ENCODE measurements at places on chromosomes 3 and 15.

DNA sequence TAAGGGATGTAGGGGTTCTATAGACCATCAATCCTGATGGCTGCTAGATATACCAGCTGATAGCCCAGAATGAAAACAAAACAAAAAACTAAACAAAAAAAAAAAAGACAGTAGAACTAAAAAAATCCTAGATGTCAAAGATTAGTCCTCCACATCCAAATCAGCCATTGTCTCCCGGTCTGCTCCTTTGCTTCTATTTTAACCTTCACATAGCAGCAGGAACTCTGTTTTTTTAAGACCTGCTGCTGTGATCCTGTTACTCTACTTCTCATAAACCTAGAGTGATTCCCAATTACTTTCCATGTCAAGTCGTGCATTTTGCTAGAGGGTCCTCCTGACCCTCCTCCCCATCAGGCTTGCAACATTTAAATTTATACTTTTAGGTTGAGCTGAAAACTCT is 2.5 kb downstream of the IFT122 start:
- no peak for DNase-seq

GRCh38 chr3:129934234-129935123 is 40.0 kb upstream of the TRH start:
- peak; percentile 46 for DNase-seq

DNA sequence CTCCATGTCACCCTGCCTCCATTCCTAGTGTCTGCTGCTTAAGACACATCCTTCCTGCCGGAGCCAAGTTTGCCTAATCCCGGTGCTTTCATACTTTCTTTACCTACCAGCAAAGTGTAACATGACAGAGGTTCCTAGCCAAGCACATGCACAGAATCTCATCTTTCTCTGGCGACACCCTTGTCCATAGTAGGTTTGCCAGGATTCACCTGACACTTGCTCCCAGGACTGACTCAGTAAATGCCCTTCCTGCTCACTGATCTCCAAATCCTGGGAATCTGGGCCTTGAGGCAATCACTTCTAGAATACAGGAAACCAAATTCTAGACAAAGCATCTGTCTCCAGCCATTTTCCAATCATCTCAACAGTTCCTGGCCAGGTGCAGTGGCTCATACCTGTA is 10.2 kb upstream of the NR2E3 start:
- DNase-seq, result no peak

- no peak for DNase-seq
Observed at GRCh38 chr3:64340641-64341101, 115.4 kb upstream of the PRICKLE2 start.

GRCh38 chr15:90001062-90001682 is at the start of gene ZNF710:
Gene ZNF710, plus strand, starts transcription at chr15:90001324. Its CDS starts 65,814 bp downstream, at chr15:90067138.
- DNase-seq, result peak; percentile 22

DNA sequence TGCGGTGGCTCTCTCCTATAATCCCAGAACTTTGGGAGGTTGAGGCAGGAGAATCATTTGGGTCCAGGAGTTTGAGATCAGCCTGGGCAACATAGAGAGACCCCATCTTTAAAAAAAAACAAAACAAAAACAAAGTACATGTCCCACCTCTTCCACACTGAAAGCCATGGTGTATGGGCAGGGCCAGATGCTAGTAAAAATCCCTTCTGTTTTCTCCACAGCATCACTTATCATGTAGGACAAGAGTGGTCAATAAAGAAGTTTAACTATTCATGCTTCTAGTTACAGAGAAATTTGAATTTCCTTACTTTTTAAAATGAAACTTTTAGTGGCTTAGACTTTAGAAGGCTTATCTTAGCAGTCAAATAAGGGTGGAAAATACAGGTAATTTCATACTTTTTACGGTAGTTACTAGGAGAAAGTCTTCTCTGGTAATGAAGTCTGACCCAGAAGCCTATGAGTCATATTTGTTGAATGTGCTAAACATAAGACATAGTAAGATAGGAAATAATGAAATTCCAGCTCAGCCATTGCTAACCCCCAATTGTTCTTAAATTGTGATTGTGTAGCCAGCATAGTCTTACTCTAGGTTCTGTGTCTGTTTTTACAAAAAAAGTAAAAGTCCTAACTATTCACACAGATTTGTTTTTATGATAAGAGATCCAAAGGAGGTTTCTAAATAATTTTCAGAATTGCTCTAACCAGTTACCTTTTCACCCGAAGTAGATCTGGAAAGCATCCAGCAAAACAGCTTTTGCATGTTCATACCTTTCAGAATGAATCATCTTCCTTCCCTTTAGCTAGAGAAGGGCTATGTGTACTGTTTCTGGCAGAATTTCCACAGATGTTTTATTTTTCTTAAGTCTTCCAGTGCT is 16.4 kb upstream of the ZNF609 start:
- DNase-seq, result no peak

- DNase-seq, result no peak
Observed at GRCh38 chr3:107346564-107346963, 30.7 kb upstream of the CCDC54 start.

DNA sequence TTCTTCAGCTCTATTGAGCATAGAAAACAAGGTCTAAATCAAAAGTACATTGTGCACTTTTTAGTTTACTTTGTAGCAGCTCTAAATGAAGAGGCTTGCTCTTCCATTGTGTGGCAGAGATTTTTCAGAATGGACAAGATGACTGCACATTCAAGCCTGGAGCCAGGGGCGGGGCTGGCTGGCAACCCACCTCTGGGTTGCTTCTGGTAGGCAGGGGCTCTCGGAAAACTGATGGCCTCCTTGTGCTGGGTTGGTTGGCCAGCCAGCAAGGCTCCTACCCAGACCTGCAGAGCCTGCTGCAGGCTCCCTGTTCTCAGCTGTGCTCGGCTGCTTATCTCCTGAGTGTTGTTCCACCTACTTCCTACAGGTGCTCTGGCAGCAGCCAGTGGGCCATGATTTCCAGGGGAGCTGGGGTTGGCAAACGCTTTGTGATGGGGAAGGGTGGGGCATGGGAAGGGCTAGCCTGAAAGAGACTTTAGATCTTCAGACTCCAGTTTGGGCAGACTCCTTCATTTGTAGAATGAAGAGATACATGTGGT is 8.8 kb downstream of the BSN start:
- DNase-seq, result no peak

DNA sequence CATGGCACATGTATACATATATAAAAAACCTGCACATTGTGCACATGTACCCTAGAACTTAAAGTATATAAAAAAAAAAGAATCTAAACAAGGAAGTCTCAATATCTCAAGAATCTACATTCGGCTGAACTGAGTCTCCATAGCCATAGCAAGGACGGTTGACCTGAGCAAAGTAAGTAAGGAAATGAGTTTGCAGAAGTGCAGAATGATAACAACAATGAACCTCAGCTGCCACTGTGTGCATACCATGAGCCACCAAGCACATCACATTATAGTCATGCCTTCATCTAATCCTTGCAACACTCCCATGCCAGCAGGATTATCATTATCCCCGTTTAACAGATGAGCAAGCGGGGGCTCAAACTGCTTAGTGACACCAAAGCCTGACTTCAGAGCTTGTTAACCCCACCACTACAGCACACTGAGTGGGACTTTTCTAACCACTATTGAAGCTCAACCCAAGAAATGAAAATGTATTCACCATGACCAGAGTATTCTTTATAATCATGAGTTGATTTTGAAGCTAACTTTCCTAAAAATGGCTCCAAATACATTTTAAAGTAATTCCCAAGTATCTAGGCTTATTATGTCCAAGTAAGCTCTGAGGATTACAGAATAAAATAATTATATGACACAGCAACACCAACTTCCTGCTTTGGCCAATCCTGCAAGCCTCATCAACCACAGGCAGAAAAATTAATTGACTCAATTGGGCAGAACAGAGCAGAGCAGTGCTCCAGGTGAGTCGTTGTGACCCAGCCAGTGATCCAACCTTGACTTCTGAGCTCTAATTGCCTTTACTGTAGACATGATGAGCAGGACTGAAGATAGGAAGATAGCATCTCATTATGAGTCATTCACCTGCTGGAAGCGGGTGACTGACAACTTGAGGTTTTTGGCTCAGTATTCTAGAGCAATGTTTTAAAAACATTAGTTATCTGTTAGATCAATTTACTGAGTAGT is 47.3 kb upstream of the IL12A start:
- no peak for DNase-seq

GRCh38 chr3:126112531-126113237 is 28.8 kb upstream of the SLC41A3 start:
- DNase-seq, result no peak

GRCh38 chr15:36860792-36861191 is 239.6 kb downstream of the MEIS2 start:
- no peak for DNase-seq

DNA sequence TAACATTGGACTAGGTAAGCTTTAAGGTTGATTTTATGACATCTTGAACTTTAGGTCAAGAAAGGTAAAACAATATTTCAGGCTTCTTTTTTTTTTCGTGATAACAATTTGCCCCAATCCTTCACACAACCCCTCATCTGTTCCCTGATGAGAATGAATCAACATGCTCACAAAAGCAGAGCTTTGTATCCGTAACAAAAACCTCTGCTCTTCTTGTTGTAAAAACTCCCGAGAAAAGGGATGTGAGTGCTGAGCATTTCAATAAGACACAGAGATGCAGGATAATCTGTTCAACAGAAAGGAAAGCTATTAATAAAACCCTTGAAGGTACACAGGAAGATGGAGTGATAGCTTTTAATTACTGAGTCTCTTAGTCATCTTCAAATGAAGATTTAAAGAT is 94.3 kb downstream of the RAD18 start:
- DNase-seq, result no peak

DNA sequence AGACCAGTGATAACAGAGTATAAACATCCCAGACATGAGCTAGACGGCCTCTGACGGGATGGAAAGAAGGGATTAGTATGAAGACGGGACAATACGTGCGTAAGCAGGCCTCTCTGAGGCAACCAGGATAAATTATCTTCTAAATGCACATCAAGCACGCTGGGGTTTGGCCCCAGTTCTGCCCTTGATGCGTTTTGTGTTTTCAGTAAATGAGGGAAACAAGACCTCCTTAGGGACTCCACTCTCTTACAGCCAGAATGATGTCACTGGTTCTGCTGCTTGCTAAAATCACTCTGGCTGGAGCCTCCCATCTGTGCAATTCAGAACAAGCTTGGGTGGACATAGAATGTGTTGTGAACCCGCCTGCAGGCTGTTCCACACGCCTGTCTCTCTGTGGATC is 156.0 kb upstream of the MCTP2 start:
- no peak for DNase-seq

- DNase-seq, result no peak
Observed at GRCh38 chr15:45653702-45654424, 19.0 kb downstream of the SQOR start.

GRCh38 chr3:171200052-171200749 is 173.7 kb upstream of the SLC2A2 start:
- DNase-seq, result no peak

DNA sequence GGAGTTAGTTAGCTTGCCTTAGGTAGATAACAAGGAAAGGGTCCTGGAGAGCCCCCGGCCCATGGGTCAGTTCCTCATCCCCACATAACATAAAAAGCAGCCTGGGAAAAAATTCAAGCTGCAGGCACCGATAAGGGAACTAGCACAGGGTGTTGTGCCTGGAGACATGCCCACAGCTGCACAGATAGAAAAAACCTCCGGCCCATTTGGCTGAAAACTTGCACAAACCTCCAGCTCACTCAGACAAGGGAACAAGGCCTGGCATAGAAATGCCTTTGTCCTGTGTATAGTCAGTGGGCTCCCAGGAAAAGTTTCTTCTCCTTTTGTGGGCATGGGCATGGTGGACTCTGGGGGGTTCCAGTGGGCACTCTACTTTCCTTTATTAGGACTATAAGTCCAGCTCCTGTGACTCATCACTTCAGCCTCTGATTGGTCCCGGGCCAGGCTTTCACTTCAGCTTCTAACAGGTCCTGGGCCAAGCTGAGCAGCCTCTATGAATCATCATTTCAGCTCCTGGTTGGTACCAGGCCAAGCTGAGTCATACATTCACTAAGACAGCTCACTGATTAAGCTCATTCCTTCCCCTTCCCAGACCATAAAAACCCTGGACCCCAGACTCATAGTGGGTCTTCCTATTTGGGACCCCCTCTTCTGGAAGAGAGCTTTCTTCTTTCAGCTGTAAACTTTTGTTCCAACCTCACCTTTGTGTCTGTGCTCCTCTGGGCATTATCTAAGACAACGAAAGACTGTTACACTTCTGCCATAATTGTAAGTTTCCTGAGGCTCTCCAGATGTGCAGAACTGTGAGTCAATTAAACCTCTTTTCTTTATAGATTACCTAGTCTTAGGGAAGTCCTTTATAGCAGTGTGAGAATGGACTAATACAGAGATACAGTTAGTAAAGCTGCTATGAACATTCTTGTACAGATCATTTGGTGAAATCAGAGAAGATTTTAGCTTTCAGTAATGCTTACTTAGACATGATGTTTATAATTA is 348.0 kb upstream of the DPPA4 start:
- no peak for DNase-seq

GRCh38 chr3:52289747-52290595 is 2.3 kb downstream of the GLYCTK start:
- DNase-seq, result no peak

DNA sequence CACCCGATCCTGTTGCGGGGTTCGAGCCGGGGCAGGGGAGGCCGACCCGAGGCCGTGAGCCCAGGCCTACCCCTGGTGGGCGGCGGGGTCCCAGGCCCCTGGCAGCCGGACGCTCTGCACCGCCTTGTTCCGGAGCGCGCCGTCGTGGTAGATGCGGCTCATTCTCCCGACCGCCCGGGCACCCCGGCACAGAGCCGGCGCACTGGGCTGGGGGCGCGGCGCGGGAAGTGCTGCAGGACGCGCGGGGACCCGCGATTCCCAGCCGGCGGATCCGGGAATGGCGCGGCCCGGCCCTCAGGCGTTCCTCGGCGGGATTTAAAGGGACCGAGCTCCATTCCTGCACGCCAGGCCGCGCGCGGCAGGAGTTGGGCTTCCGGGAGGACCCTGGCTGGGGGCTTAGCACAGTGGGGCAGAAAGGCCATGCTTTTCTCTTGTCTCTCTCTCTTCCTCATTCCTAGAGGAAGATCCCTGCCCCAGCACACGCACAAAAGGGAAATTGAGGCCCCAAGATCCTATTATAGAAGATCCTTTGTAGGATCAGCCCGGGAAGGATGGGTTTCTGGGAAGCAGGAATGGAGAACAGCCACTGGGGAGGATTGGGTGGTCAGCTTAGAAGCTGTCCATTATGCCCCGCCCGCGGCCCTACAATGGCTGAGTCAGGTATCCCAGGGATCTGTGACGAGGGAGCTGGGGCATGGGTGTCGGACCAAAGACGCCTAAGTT is at the start of gene ARPIN:
Gene ARPIN (minus strand): TSS at position 279 of the 723 bp plus-strand sequence. CDS start 117 bp downstream, at position 162.
- no peak for DNase-seq

DNA sequence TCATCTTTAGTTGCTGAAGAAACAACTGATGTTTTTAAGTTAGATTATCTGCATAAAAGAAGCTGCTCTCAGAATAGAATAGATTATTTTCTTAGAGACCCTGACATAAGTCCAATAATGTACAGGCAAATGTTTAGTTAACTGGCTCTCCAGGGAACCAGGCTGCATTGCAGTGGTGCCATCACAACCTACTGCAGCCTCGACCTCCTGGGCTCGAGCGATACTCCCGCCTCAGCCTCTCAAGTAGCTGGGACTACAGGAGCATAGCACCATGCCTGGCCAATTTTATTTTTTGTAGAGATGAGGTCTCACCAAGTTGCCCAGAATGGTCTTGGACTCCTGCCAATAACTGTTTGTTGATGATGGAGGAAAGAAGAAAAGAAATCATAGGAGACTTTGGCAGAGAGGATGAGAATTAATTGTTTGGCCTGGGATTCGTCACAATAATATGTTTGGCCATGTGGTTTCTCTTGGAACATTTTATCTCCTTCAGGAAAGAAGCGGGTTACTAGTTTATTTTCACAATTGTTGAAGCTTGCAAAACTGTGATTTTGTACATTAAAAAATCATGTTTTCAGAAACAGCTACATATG is 429.2 kb downstream of the CADM2 start:
- DNase-seq, result no peak

Measured in stimulated activated naive CD4-positive, alpha-beta T cell (primary cell).